ENCODE measurements at places on chromosomes 6 and 20.
A peak's percentile ranks its signal among the peaks of the same experiment; 100 is the strongest.

- no peak for DNase-seq
Observed at GRCh38 chr20:48308232-48308781, 519.5 kb downstream of the PREX1 start.

GRCh38 chr6:121235386-121235785, 98.9 kb downstream of the TBC1D32 start:
- DNase-seq: no peak

GRCh38 chr20:44426879-44427790, 48.5 kb upstream of the TTPAL start:
- no peak for DNase-seq

- no peak for DNase-seq
Observed at GRCh38 chr6:143845033-143845432, 1.9 kb downstream of the LTV1 start.

GRCh38 chr6:166910601-166911000, 45.7 kb downstream of the RNASET2 start:
- no peak for DNase-seq

GRCh38 chr20:44900231-44900854, 9.5 kb upstream of the PABPC1L start:
- no peak for DNase-seq

DNA sequence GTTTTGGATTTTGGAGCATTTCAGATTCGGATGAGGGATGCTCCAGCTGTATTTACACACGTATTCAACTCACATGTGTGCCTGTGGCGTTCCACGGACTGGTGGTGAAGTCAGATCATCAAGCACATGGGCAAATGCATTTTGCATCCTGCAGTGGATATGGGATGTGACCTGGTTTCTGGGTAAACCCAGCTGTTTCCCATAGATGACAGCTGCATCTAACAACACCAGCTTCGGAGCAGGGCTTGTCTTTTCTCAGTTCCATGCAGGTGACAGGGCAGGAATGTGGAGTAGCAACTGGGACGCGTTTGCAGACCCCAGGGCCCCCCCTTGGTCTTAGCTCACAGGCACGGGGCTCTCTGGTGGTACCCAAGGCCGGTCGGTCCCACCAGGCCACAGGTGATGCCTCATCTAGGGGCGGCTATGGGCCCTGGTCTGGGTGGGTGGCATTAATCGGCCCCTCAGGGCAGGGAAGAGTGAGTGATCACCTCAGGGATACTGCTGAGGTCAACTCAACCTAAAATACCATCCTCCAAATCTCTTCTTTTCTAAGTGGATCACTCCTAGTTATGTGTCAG, 83.2 kb downstream of the RAMACL start:
- DNase-seq: no peak

- no peak for DNase-seq
Observed at GRCh38 chr6:284486-284885, 7.8 kb upstream of the DUSP22 start.

- DNase-seq: peak; percentile 56
Observed at GRCh38 chr6:30884521-30885480, 482 bp downstream of the DDR1 start.

- DNase-seq: no peak
Observed at GRCh38 chr6:29723666-29724588, 693 bp downstream of the HLA-F start.

Data from Caco-2 (cell line).